ENCODE measurements at places on chromosomes 12 and 14. TPM values are rescaled to one million over a fixed set of nuclear protein-coding genes. Genes with fewer than 3 reads are reported as not detected.

CEBPE gene
- not detected for total RNA-seq

CCDC197 gene
- not detected for total RNA-seq

WNT1 gene
- total RNA-seq, result not detected

HCAR3 gene
- not detected for total RNA-seq

NANOG gene
- not detected for total RNA-seq

RFX4 gene
- not detected for total RNA-seq

CNTN1 gene
- total RNA-seq, result 0.34 TPM

MYH6 gene
- total RNA-seq, result not detected

INSM2 gene
- not detected for total RNA-seq

TDG gene
- 28.2 TPM for total RNA-seq

KANSL2 gene
- total RNA-seq, result 34.8 TPM

Data from A375 (cell line).